ENCODE measurements at places on chromosomes 2 and 18. TPM values are rescaled to one million over a fixed set of nuclear protein-coding genes. Genes with fewer than 3 reads are reported as not detected.

Gene ARHGEF4
- 5.7 TPM for total RNA-seq

Gene RAB6C
- not detected for total RNA-seq

Gene IL1B
- 0.24 TPM for total RNA-seq

Gene BUB1
- 50.0 TPM for total RNA-seq

Gene ZBTB7C
- 0.02 TPM for total RNA-seq

Gene IL1RL2
- not detected for total RNA-seq

Gene DCC
- not detected for total RNA-seq

Gene HJURP
- 76.7 TPM for total RNA-seq

Gene REG3A
- total RNA-seq = not detected

Gene TMEM247
- not detected for total RNA-seq

Gene CCDC138
- 8.1 TPM for total RNA-seq

Gene DHX57
- 20.9 TPM for total RNA-seq

Gene PLCD4
- total RNA-seq = 0.59 TPM

Gene ASIC4
- total RNA-seq = not detected

Gene GPR75
- 1.8 TPM for total RNA-seq

Gene SLC38A11
- not detected for total RNA-seq

Gene MYOM1
- total RNA-seq = 0.05 TPM

Gene MYO5B
- total RNA-seq = 10.0 TPM

Gene PROM2
- 0.06 TPM for total RNA-seq

Gene ATP8B1
- 7.9 TPM for total RNA-seq

Gene PARD6G
- total RNA-seq = 2.8 TPM

Gene ORMDL1
- total RNA-seq = 47.4 TPM

Gene DSG1
- total RNA-seq = not detected

Gene IL18R1
- 1.0 TPM for total RNA-seq

Gene EMILIN2
- total RNA-seq = 8.3 TPM

Gene ANKRD29
- 9.7 TPM for total RNA-seq

All from A549 treated with CORT108297 at 1 μM for 4 hours (cell line).